ENCODE measurements at places on chromosomes 7 and 10.

DNA sequence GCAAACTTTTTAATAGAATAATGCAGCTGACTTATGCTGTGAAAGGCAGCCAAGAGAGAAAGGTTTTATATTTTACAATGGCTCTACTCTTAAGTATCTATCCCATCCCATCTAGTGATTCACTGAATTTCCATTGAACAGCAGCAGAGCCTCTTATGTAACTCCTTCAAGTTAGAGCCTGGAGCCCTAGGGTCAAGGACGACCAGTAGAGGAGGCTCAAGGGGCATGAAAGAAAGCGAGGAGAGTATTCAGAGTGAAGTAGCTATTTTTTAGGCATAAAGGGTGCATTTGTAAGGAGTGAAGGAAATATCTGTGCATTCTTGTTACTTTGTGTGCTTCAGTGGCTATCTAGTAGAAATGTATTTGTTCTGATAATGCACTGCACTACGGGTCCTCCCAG, 180.2 kb upstream of the TPK1 start:
- no peak for DNase-seq

- DNase-seq: no peak
These were observed 109.1 kb upstream of the GDF10 start for GRCh38 chr10:47190802-47191450.

DNA sequence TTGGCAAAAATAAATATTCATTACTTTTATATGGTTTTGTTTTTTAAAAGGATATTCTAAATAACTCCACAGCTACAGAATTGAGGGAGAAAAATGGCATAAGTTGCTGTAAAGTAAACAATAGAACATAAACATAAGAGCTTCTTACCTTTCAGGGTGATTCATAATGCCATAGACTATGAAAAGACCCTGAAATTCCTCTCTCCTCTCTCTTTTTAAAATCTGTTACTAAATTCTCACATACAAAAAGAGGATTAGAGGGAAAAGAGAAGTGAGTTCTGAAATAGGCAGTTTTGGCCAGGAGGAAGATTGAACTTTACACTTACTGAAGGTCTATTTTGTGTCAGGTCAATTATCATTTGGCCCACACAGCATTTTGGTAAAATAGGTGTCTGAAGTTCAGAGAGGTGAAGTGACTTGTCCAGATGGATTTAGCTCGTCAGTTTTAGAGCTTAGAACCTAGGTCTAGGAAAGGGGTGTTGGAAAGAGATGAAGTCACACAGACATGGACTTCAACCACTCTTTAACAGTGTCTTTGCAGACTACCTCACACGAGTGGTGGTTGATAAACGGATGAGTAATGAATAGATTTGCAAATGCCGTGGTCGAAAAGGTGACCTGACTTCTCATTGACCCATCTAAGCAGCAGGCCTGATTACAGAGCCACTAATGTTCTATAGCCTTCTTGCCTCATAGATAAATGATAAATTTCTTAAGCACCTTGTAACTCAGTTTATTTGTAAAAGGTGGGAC, 190.6 kb upstream of the CCDC6 start:
- DNase-seq: no peak

- DNase-seq: no peak
These were observed 13.7 kb downstream of the SCART1 start for GRCh38 chr10:133467286-133467911.

- DNase-seq: no peak
These were observed 294.3 kb upstream of the PFKP start for GRCh38 chr10:2772816-2773631.

DNA sequence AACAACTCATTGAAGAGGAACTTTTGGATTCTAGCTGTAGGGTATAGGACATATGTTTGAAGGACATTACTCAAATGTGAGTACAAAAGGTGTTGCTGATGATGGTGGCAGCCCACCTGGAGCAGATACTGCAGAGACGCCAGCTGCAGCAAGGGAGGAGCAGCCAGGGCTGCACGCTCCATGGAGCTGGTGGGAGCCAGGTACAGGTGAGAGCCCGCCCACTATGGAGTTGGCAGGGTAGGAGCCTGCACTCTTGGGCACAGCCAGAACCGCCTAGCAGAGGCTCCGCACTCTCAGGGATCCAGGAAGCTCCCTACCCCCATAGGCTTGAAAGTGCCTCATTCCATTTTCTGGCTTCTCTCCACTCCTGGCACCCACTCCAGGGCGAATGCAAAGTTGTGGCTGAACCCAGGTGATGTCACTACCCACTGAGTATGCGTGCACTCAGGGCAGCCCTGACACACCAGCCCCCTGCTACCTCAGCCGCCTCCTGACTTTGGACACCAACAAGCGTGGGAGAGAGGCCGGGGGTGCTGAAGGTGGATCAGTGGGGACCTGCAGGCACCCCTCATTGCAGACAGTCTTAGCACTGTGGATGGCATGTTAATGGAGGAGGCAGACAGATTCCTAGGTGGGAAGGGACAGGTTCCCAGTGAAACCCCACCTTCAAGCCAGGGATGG, 761.1 kb downstream of the IPMK start:
- DNase-seq: no peak

DNA sequence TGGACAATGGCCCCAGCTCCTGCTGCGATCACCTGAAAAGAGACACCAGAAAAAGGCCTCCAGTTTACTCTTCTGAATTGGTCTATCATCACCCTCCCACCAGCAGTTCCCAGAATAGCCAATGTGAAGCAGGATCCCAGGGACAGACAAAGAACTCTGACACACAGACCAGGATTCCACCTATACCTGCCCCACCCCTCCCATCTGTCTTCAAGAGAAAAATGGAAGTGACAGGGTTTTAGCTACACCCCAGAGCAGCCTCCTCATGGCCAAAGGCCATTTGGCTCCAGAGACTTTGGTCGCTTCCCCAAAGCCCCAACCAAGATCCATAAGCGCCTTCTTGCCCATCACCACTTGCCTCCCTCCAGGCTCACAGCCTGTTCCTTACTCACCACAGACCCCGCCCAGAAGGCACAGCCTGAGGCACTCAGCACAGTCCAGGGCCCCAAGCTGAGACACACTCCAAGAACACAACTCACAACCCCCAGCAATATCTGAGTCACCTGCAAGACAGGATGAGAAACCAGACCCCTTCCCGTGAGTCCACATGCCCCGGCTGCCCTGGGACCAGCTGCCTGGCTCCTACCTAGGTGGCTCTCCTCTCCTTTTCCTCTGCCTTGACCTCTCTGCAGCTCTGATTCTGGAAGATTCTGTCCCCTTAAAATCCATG, 6.5 kb downstream of the TMEM176B start:
- no peak for DNase-seq

- no peak for DNase-seq
These were observed 115.1 kb upstream of the AGK start for GRCh38 chr7:141436139-141436538.

GRCh38 chr7:159099711-159100231, 44.9 kb downstream of the VIPR2 start:
- no peak for DNase-seq

- no peak for DNase-seq
These were observed 3.8 kb downstream of the CDK6 start for GRCh38 chr7:92832534-92833023.

- no peak for DNase-seq
These were observed 64.4 kb downstream of the KCND2 start for GRCh38 chr7:120337308-120337907.

GRCh38 chr7:91976743-91977142, 36.1 kb downstream of the AKAP9 start:
- no peak for DNase-seq

DNA sequence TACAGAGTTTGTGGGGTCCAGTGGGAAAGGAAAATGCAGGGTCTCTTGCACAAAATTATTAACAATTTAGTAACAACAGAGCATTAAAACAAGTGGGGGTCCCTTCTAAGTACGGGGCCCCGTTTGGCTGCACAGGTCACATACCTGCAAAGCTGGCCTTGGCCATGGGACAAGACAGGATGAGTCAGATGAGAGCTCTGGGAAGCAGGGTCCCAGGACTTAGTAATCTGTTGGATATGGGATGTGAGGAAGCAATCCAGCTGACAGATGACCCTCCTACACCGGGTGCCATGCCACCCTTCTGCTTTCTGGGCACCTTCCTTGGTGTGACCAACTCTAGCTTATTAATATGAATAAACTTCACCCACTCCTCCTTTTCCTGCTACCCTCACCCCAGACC, 3.2 kb upstream of the DUSP5 start:
- no peak for DNase-seq

GRCh38 chr7:68313806-68314205, 1284.5 kb upstream of the AUTS2 start:
- no peak for DNase-seq

All from body of pancreas (tissue), 4 donors.